ENCODE measurements at places on chromosomes 5 and 9.

DNA sequence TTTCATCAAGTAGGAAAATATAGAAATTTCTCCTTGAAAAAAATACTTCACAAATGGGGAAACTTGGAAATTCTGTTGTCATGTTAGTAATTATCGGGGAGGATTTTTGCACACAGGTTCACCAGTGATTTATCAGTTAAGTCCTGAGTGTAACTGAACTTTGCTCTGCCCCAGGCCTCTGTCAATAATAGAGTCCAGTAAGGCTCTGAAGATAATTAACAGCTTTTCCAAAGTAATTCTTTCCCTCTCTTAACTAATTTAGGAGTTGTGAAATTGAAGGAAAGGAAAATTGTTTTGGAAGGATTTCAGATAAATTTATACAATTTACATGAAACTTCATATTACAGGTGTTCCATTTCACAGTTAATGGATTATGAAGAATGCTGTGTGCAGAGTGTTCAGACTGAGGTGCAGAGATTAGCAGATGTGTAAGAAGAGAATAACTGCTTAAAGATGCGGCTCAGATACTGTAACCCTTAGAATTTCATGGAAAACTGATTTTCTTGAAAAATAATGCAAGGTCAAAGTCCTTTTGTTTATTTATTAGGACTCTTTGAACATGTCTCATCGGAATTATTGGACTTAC lies 2.9 kb upstream of the AGXT2 start:
- H3K4me1 ChIP-seq: no peaks in the 10 kb centered on the region
- no peak for DNase-seq
- no peak overlapping the region for H3K27ac ChIP-seq
- no peaks in the 10 kb centered on the region for H3K36me3 ChIP-seq
- peaks cover 13% of the 10 kb centered on the region for H3K27me3 ChIP-seq

GRCh38 chr5:53381-54174 lies 38.4 kb upstream of the PLEKHG4B start:
- no peaks in the 10 kb centered on the region for H3K4me1 ChIP-seq
- peaks cover 6% of the 10 kb centered on the region for H3K36me3 ChIP-seq
- H3K4me3 ChIP-seq: no peak overlapping the region
- DNase-seq: no peak

DNA sequence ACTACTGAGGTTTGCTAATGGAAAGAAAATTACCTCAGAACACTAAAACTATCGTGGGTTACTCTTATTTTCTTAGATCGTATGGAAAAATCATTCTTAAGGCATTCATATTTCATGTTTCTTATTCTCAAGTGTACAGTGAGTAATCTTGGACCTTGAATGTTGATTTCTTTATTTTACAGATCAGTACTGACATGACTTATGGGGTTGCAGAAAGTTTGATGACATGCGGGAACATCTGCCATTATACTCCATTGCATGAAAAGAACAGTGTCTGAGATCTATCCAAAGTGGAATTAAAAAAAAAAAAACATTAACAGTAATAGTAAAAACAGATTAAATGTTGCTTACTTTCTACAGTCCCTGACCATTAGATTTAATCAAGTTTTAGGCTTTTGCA lies 1290.2 kb upstream of the WWC1 start:
- no peak for DNase-seq
- peaks cover 15% of the 10 kb centered on the region for H3K36me3 ChIP-seq
- no peaks in the 10 kb centered on the region for H3K27me3 ChIP-seq
- no peak overlapping the region for H3K27ac ChIP-seq
- H3K4me1 ChIP-seq: no peaks in the 10 kb centered on the region

GRCh38 chr9:136631038-136632000 lies 31.4 kb upstream of the EGFL7 start:
- H3K27ac ChIP-seq: no peak overlapping the region
- no peak overlapping the region for H3K4me3 ChIP-seq
- no peaks in the 10 kb centered on the region for H3K36me3 ChIP-seq
- peaks cover 2% of the 10 kb centered on the region for H3K27me3 ChIP-seq
- DNase-seq: peak; percentile 56

DNA sequence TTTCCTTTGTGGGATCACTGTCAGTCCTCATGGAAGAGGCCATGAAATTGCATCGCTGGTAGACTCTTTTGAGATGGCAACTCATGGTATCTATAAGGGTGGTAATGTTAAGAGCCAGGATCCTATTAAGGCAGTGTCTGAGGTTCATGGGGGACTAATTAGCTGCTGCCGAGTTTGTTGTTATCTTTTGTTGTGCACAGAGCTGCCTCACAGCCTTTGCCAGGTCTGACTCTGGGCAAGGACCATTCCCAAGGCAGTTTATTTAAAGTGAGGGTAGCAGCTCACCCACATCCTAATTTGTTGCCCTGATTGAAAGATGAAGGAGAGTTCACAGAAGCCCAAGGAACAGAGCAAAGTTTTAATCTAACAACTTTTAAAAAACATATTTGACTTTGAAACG lies 7.9 kb downstream of the SMARCA2 start:
- H3K4me1 ChIP-seq: peaks cover 76% of the 10 kb centered on the region
- no peaks in the 10 kb centered on the region for H3K36me3 ChIP-seq
- H3K4me3 ChIP-seq: peak overlapping the region; percentile 71
- no peaks in the 10 kb centered on the region for H3K27me3 ChIP-seq
- H3K27ac ChIP-seq: peak overlapping the region; percentile 82

- no peaks in the 10 kb centered on the region for H3K36me3 ChIP-seq
- peak; percentile 75 for DNase-seq
- peaks cover 39% of the 10 kb centered on the region for H3K27me3 ChIP-seq
- H3K4me1 ChIP-seq: peaks cover 5% of the 10 kb centered on the region
Measured at GRCh38 chr5:135466178-135467050, 14.3 kb upstream of the TIFAB start.

GRCh38 chr9:92141144-92142129 lies 26.2 kb upstream of the SPTLC1 start:
- H3K4me1 ChIP-seq: peaks cover 5% of the 10 kb centered on the region
- H3K27me3 ChIP-seq: peaks cover 16% of the 10 kb centered on the region
- H3K27ac ChIP-seq: no peak overlapping the region
- no peak overlapping the region for H3K4me3 ChIP-seq
- no peak for DNase-seq

- peaks cover 2% of the 10 kb centered on the region for H3K27me3 ChIP-seq
- no peaks in the 10 kb centered on the region for H3K4me1 ChIP-seq
- H3K36me3 ChIP-seq: peaks cover under 1% of the 10 kb centered on the region
- H3K27ac ChIP-seq: no peak overlapping the region
Measured at GRCh38 chr5:108521011-108521700, 139.3 kb upstream of the FBXL17 start.

GRCh38 chr5:41649659-41650058 lies 139.3 kb upstream of the PLCXD3 start:
- H3K4me3 ChIP-seq: no peak overlapping the region
- no peaks in the 10 kb centered on the region for H3K36me3 ChIP-seq
- no peak overlapping the region for H3K27ac ChIP-seq
- H3K27me3 ChIP-seq: no peaks in the 10 kb centered on the region

DNA sequence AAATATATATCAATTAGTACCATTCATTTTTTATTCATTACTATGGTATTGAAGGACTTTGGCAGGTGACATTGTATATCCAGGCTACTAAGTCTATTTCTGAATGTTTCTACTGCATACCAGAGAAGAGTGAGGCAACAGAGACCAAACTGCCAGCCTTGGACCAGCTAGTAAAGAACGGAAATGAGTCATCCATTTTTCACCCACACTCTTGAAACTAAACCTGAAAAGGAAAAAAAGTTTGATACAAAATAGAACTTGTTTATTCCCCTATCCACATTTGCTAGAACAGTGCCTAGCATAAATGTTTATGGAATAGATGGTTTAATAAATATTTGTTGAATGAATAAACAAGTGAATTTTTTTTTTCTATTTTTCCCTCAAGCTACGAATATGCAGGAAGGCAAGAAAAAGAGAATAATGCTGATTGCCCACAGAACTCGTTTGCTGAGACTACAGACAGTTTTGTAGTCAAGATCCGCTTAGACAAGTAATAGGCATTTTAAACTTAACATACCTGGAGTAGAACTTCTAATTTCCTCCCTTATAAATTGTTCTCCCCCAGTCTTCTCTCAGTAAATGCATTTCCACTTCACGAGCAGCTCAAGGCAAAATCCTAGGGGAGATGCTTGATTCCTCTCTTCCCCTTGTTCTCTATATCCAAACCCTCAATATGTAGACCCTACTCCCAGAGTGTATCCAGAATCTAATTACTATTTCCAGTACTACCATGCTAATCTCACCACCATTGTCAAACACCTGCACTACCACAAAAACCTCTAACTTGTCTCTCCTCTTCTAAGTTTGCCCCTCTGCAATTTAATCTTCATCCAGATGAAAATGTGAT lies 146.2 kb upstream of the RASA1 start:
- no peaks in the 10 kb centered on the region for H3K27me3 ChIP-seq
- no peak for DNase-seq
- no peaks in the 10 kb centered on the region for H3K36me3 ChIP-seq
- H3K4me3 ChIP-seq: peak overlapping the region; percentile 77

DNA sequence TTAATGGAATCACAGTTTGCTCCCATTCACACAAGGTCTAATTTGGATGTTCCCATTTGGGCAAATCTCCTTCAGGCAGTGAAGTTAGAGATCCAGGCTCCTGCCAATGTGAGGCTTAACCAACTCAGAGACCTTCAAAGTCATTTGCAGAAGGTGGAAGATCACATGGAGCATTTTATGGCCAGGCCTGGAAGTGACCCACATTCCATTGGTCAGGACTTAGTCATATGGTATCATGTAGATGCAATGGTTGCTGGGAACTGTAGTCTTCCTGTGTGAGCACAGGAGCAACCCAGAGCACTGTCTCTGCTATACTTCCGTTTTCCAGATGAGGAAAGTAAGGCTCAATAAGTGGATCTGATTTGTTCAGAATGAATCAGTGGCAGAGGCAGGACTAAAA lies 292.7 kb upstream of the SMARCA2 start:
- H3K36me3 ChIP-seq: no peaks in the 10 kb centered on the region
- no peaks in the 10 kb centered on the region for H3K4me1 ChIP-seq
- peaks cover 7% of the 10 kb centered on the region for H3K27me3 ChIP-seq
- H3K4me3 ChIP-seq: no peak overlapping the region
- H3K27ac ChIP-seq: no peak overlapping the region

- no peaks in the 10 kb centered on the region for H3K27me3 ChIP-seq
- no peak overlapping the region for H3K4me3 ChIP-seq
- H3K27ac ChIP-seq: no peak overlapping the region
- no peak for DNase-seq
Measured at GRCh38 chr5:15594977-15595568, 95.1 kb downstream of the FBXL7 start.

- no peaks in the 10 kb centered on the region for H3K4me1 ChIP-seq
- no peaks in the 10 kb centered on the region for H3K36me3 ChIP-seq
- no peak for DNase-seq
- peaks cover 7% of the 10 kb centered on the region for H3K27me3 ChIP-seq
Measured at GRCh38 chr9:38294220-38294960, 98.1 kb upstream of the ALDH1B1 start.

- peak overlapping the region; percentile 95 for H3K27ac ChIP-seq
- H3K4me3 ChIP-seq: peak overlapping the region; percentile 92
- no peak for DNase-seq
- peaks cover 8% of the 10 kb centered on the region for H3K36me3 ChIP-seq
- H3K4me1 ChIP-seq: peaks cover 77% of the 10 kb centered on the region
Measured at GRCh38 chr9:131733541-131734061, 6.3 kb downstream of the RAPGEF1 start.

- no peaks in the 10 kb centered on the region for H3K4me1 ChIP-seq
- no peak overlapping the region for H3K27ac ChIP-seq
- no peak for DNase-seq
- H3K4me3 ChIP-seq: no peak overlapping the region
Measured at GRCh38 chr9:101375546-101375945, 9.3 kb downstream of the BAAT start.

DNA sequence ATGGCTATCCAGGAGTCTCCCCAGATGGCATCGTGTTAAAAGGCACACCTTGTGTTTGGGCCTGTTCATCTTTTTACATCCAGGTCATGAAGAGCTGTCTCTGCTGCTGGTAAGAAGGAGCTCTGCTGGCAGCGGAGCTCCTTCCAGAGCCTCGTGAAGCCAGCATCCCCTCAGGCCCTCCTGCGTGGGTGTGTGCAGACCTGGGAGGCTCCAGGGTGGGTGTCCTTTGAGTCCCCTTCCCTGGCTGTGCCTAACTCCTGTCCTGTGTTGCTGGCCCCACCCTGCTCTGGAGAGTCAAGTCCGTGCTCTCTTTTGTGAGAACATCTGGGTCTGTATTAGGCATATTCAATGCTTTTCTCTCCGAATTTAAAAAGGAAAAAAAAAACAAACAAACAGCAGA lies 149.6 kb upstream of the IRX2 start:
- no peaks in the 10 kb centered on the region for H3K4me1 ChIP-seq
- no peaks in the 10 kb centered on the region for H3K27me3 ChIP-seq
- H3K4me3 ChIP-seq: no peak overlapping the region
- H3K27ac ChIP-seq: no peak overlapping the region

GRCh38 chr5:75046366-75047142 lies 5.8 kb downstream of the GCNT4 start:
- H3K27me3 ChIP-seq: peaks cover 28% of the 10 kb centered on the region
- no peak overlapping the region for H3K27ac ChIP-seq
- H3K4me3 ChIP-seq: no peak overlapping the region
- peaks cover 31% of the 10 kb centered on the region for H3K4me1 ChIP-seq
- DNase-seq: no peak
